Fibroblast of lung (primary cell): ENCODE measurements at places on chromosomes 5 and 9.

GRCh38 chr5:159405611-159406031 is 75.3 kb upstream of the IL12B start:
- H3K4me1 ChIP-seq: no peaks in the 10 kb centered on the region
- DNase-seq: peak; percentile 2
- H3K4me3 ChIP-seq: no peak overlapping the region

GRCh38 chr5:78563621-78564020 is 85.0 kb downstream of the LHFPL2 start:
- no peak overlapping the region for H3K27ac ChIP-seq
- no peaks in the 10 kb centered on the region for H3K4me1 ChIP-seq
- no peak overlapping the region for H3K4me3 ChIP-seq
- H3K36me3 ChIP-seq: no peaks in the 10 kb centered on the region
- no peak for DNase-seq

DNA sequence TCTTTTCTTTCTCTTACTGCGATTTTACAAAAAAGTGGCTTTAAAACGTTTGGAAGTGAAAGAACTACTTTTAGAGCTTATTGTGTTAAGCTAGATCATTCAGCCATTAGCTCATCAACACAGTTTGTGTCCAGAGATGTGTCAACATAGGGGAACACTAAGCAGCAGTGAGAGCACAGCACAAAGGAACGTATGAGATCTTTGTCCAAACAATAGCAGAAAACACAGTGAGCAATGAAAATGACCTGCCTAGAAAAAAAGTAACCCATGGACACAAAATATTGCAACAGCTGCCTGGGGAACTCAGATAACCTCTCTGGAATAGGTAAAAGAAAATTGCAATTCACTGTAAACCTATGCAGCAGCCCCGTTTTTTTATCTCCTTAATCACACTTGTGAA is 372.5 kb downstream of the ARHGEF28 start:
- peak; percentile 48 for DNase-seq
- no peak overlapping the region for H3K27ac ChIP-seq
- H3K4me3 ChIP-seq: no peak overlapping the region
- no peaks in the 10 kb centered on the region for H3K4me1 ChIP-seq
- H3K27me3 ChIP-seq: no peaks in the 10 kb centered on the region
- no peaks in the 10 kb centered on the region for H3K36me3 ChIP-seq

- DNase-seq: peak; percentile 40
- H3K4me3 ChIP-seq: no peak overlapping the region
- H3K27me3 ChIP-seq: peaks cover 3% of the 10 kb centered on the region
- no peaks in the 10 kb centered on the region for H3K36me3 ChIP-seq
- no peak overlapping the region for H3K27ac ChIP-seq
- H3K4me1 ChIP-seq: peaks cover 27% of the 10 kb centered on the region
Observed at GRCh38 chr5:135211083-135211790, 177.2 kb upstream of the PITX1 start.

GRCh38 chr5:52876456-52876855 is 88.7 kb downstream of the ITGA1 start:
- peak; percentile 36 for DNase-seq
- H3K27ac ChIP-seq: no peak overlapping the region
- no peaks in the 10 kb centered on the region for H3K27me3 ChIP-seq
- H3K36me3 ChIP-seq: no peaks in the 10 kb centered on the region

GRCh38 chr5:5360941-5361520 is 61.4 kb upstream of the ICE1 start:
- no peak for DNase-seq
- H3K4me1 ChIP-seq: no peaks in the 10 kb centered on the region
- H3K36me3 ChIP-seq: no peaks in the 10 kb centered on the region
- H3K27ac ChIP-seq: no peak overlapping the region
- no peaks in the 10 kb centered on the region for H3K27me3 ChIP-seq

GRCh38 chr5:59187857-59188256 is 605.0 kb downstream of the RAB3C start:
- H3K27me3 ChIP-seq: no peaks in the 10 kb centered on the region
- peak; percentile 73 for DNase-seq
- peak overlapping the region; percentile 16 for H3K27ac ChIP-seq
- peak overlapping the region; percentile 35 for H3K4me3 ChIP-seq
